ENCODE measurements at places on chromosomes 3 and 15. TPM values are rescaled to one million over a fixed set of nuclear protein-coding genes. Genes with fewer than 3 reads are reported as not detected.

ARGFX gene
- polyA plus RNA-seq = not detected

CGNL1 gene
- polyA plus RNA-seq = 5.9 TPM

LSAMP gene
- polyA plus RNA-seq = 12.8 TPM

SLC6A1 gene
- 247 TPM for polyA plus RNA-seq

PLAAT1 gene
- 8.3 TPM for polyA plus RNA-seq

GCNT3 gene
- polyA plus RNA-seq = not detected

PLCL2 gene
- 0.77 TPM for polyA plus RNA-seq

MFSD1 gene
- polyA plus RNA-seq = 24.5 TPM

AGBL1 gene
- polyA plus RNA-seq = not detected
